ENCODE measurements at places on chromosomes 1 and 21.

- no peak for DNase-seq
Observed at GRCh38 chr1:8284127-8284526, 33.8 kb upstream of the SLC45A1 start.

DNA sequence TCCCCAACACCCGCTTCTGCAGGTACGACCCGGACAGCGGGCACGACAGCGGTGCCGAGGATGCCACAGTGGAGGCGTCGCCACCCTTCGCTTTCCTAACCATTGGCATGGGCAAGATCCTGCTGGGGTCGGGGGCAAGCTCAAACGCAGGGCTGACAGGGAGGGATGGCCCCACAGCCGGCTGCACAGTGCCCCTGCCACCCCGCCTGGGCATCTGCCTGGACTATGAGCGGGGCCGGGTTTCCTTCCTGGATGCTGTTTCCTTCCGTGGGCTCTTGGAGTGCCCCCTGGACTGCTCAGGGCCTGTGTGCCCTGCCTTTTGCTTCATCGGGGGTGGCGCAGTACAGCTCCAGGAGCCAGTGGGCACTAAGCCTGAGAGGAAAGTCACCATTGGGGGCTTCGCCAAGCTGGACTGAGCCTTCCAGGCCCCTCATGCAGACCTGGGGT lies 10.1 kb downstream of the TRIM46 start:
- no peak for DNase-seq

GRCh38 chr1:231216498-231216897 lies 24.5 kb upstream of the GNPAT start:
- no peak for DNase-seq

DNA sequence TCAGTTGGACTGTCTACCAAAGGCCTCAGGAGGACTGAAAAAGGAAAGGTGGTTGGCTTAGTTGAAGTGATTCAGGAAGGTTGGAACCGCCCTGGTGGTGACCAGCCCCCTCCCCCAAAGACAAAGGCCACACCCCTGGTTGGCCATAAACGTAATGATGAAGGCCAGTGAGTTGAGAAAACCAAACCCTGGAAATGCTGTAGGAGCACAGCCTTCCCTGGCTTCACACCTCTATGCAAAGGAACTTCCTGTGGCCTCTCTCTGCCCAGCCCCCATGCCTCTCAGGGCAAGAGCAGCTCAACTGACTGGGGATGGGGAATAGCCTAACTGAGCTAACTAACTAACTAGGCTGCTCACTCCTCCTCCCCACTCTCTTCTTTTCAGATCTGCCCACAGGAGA lies 90.4 kb downstream of the NPHP4 start:
- no peak for DNase-seq

GRCh38 chr1:50966991-50967390 lies 3.1 kb upstream of the CDKN2C start:
- DNase-seq = no peak

DNA sequence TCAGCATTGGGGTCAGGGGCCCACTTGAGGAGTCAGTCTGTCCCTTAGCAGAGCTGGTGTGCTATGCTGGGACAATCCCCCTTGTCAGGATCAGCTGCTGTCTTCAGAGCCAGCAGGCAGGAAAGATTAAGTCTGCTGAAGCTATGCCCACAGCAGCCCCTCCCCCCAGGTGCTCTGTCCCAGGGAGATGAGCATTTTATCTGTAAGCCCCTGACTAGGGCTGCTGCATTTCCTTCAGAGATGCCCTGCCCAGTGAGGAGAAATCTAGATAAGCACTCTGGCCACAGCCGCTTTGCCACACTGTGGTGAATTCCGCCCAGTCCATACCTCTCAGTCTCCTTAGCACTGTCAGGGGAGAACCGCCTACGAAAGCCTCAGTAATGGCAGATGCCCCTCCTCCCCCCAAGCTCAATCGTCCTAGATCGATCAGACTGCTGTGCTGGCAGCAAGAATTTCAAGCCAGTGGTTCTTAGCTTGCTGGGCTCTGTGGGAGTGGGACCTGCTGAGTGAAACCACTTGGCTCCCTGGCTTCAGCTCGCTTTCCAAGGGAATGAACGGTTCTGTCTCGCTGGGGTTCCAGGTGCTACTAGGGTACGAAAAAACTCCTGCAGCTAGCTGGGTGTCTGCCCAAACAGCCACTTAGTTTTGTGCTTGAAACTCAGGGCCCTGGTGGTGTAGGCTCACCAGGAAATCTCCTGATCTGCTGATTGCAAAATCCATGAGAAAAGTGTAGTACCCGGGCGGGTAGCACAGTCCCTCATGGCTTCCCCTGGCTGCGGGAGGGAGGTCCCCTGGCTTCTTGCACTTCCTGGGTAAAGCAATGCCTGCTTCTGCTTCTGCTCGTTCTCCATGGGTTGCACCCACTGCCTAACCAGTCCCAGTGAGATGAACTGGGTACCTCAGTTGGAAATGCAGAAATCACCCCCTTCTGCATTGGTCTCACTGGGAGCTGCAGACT lies 25.1 kb upstream of the TP53BP2 start:
- no peak for DNase-seq

GRCh38 chr1:229203030-229203751 lies 67.7 kb upstream of the RAB4A start:
- no peak for DNase-seq

DNA sequence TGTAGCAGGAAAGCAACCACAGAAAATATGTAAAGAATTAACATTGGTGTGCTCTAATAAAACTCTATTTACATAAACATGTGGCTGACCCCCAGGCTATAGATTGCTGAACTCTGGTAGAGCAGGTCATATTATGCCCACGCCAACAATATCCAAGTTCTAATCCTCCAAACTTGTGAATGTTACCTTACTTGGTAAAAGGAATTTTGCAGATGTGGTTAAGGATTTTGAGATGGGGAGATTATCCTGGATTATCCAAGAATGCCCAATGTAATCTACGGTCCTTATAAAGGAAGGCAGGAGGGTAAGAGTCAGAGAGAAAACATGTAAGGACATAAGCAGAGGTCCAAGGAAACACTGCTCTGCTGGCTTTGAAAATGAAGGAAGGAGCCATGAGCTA lies 201.0 kb downstream of the USH2A start:
- DNase-seq = no peak

DNA sequence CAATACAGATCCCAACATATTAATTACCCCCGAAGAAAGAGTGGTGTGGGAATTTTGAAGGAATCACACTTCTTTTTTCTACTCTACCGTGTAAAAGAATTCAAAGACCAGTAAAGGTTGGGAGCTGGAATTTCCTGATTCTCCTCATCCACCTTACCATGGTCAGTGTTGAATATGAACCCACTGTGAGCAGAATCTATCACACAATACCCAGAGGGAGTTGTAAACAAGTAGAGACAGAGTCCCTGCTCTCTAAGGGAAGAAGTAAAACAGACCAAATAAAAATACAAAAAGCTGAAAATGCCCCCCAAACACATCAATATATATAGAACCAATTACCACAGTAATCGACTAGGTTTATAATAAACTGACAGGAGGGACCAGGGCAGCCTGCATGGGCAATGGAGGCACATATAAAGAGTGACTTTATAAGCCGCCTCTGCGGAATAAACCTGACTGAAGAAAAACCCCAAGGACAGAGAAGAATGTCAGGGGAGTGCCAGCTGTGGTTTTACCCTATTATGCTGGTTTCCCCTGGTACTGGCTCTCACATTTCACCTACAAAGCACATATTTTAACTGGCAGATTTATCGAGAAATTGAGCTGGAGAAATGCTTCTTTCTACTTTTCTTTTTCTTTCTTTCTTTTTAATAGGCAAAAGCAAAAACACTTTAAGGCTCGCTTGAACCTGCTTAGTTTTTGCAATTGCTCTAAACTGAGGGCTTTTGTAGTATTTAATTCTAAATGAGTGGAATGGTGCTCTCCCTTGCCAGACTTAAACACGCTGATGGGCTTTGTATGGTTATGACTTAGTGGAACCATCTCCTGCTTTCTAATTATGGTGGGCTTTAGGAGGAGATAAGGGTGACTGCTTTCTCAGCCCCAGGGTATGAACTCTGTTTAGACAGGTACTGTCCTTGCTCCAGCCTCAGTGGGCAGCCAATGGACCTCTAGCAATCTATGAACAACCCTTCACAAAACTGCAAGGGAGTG lies 244.8 kb downstream of the ASTN1 start:
- DNase-seq = no peak

DNA sequence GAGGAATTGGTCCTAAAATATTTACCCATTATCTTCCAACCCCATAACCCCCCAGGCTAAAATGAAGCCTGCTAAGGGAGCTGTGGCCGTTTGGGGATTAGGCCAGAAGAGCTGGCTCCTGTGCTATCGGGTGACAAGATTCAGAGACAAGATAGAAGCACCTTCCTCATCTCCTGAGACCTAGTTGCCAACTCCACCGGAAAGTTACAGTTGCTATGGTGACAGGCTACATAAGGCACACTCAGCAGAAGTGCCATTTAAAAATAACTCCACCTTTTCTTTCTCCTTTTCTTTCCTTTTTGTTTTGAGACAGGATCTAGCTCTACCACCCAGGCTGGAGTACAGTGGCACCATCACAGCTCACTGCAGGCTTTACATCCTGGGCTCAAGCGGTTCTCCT lies 43.6 kb upstream of the ROR1 start:
- no peak for DNase-seq

DNA sequence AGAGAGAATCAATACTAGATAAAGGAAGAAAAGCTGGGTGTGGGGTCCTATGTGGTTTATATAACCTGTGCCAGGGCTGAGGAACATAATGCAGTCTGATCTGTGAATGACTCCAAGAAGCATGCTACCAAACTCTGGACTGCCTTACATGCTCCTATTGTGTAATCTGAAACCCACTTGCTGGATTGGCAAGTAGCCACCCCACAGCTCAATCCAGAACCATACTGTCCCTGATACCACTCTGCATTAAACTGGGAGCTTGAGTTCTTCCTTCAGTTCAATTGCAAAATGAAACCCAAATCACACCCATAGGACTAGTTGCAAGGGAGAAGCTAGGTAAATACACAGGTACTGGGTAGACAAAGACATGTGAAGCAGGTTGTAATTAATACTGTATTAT lies 115.4 kb upstream of the NEGR1 start:
- no peak for DNase-seq

DNA sequence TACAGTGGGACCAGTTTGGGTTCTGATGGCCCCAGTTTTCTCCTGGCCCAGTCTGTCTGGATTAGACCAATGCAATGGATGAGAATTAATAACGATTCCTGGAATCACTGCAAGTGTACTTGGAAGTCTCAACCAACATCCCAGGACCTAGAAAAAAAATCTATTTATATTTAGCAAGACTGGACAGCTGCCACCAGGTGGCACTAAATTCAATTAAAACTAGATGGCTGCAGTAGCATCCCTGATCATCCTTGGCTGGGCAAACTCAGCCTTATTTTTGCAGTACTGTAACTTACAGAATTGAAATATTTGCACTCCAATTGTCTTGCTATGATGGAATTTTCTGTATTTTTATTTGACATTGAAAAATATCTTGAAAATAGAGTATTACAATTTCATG lies 165.7 kb downstream of the NCAM2 start:
- DNase-seq = no peak

DNA sequence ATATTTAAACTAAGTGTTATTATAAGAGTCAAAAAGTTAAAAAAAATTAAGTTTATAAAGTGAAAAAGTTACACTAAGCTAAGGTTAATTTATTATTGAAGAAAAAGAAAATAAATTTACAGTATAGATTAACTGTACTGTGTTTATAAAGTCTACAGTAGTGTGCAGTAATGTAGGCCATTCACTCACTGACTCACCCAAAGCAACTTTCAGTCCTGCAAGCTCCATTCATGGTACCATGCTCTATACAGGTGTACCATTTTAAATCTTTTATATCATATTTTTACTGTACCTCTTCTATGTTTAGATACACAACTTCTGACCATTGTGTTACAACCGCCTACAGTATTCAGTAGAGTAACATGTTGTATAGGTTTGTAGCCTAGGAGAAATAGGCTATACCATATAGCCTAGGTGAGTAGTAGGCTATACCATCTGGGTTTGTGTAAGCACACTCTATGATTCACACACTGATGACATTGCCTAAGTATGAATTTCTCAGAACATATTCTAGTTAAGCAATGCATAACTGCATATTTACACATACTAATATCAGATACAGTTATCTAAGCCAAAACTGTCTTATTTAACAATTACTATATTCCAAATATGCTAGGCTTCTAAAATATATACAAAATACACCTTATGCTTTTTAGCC lies 80.6 kb upstream of the GFI1 start:
- no peak for DNase-seq

Measured in thoracic aorta (tissue), 2 donors.